ENCODE measurements at places on chromosomes 7 and 10. TPM values are rescaled to one million over a fixed set of nuclear protein-coding genes. Genes with fewer than 3 reads are reported as not detected.

DNA sequence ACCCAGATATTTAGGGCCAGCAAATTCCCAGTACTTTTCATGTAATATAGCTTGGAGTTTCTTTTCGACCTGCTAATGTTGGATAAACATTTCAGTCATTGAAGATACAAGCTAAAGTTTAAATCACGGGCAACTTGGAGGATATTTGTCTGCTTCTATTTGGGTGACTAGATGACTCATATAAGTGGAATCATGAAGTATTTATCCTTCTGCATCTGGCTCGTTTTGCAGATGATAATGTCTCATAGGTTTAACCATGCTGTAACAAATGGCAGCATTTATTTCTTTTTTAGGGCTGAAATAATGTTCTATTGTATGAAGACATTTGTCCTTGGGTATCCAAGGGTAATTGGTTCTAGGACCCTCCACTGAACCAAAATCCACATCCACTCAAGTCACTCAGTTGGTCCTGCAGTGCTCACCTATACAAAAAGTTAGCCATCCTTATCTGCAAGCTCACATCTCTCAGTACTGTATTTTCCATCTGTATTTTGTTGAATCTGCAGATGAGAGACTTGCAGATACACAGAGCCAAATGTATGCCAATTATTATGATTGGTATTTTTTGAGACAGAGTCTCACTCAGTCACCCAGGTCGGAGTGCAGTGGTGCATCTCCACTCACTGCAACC lies 187.2 kb upstream of the CSTF2T start:
- DNase-seq = no peak

ZMYND11 gene
- 43.7 TPM for total RNA-seq

GRCh38 chr10:117412469-117413010 lies 37.3 kb upstream of the PDZD8 start:
- DNase-seq = no peak

DNA sequence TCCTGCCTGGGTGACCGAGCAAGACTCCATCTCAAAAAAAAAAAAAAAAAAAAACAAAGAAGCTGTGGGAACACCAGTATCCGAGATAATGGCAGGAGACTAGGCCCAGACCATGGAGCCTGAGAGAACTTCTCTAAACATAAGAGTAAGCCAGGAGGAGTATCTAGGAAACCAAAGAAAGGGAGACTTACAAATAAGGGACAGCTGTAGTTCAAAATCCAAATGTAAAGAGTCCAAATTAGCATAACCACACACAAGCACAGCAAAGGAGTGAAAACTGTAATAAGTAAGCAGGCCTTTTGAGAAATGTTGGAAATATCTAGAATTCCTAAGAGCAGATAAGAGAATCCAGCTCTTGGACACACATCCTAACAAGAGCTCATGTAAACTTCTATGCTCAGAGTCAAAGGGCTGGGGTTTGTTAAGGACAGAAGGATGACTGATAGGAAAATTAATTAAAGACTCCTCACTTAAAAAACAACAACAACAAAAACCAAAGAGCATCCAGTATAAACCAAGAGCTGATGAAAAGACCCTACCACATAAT lies 15.8 kb downstream of the ZNF25 start:
- DNase-seq = no peak

ADAM12 gene
- 15.4 TPM for total RNA-seq

FLNC gene
- total RNA-seq = 170 TPM

TDRD1 gene
- total RNA-seq = not detected

GRCh38 chr10:64211466-64211865 lies 690.3 kb downstream of the REEP3 start:
- DNase-seq = no peak

DNA sequence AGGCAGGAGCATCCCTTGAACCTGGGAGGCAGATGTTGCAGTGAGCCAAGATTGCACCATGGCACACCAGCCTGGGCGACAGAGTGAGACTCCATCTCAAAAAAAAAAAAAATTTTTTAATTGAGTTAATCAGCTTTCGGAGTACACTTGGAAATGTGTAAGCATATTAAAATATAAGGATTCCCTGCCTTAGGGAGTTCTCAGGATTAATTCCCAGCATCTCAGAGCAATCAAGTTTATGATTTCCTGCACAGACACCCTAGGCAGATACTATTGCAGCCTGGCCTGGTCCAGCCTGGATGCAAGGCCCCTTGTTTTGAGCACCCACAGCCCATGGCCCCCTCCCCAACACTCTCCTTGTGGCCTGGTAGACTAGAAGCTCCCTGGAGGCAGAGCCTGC lies 39.8 kb downstream of the GFRA1 start:
- DNase-seq = no peak

- DNase-seq = no peak
Observed at GRCh38 chr10:85492684-85493083, 873.9 kb downstream of the GRID1 start.

GRCh38 chr10:107473225-107473624 lies 308.7 kb upstream of the SORCS1 start:
- no peak for DNase-seq

CAMK2B gene
- total RNA-seq = 0.05 TPM

GRCh38 chr7:158310924-158311666 lies 276.5 kb downstream of the PTPRN2 start:
- no peak for DNase-seq

TPK1 gene
- total RNA-seq = 11.0 TPM

DNA sequence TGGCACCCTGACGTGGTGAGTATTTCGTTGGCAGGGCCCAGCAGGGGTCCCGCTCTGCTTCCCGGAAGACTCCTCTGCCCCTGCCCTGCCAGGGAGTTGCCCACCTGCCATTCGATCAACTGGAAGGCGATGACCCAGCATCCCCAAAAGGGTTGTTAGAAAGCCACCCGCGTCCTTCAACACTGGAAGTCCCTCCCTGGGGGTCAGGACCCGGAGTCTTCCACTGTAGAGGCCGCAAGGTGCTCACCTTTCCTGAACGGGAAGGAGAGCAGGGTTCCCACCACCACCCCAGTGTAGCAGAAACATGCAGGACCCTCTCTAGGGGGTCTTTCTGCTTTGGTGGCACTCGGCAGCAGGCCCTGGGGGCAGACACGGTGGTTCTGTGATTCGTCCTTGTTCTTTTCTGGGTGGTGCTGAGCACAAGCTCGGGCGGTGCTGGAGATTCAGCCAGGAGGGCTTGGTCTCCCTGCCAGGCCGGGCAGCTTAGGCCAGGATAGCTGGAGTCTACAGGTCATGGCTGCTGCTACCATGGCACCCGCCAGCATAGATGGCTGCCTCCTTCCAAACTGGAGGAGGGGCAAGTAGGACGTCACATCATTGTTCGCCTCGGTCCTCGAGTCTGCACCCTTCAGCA lies 19.6 kb upstream of the DPYSL4 start:
- DNase-seq = no peak

MNX1 gene
- 0.10 TPM for total RNA-seq

HOXA7 gene
- 17.7 TPM for total RNA-seq

GRCh38 chr7:437329-438251 lies 82.1 kb downstream of the PDGFA start:
- DNase-seq = no peak

ZSWIM8 gene
- total RNA-seq = 83.3 TPM

ATP6V0A4 gene
- not detected for total RNA-seq

GRCh38 chr10:1526436-1527055 lies 210.8 kb downstream of the ADARB2 start:
- DNase-seq = no peak

GRCh38 chr7:133512560-133512959 lies 259.7 kb downstream of the EXOC4 start:
- DNase-seq = no peak

JCAD gene
- 107 TPM for total RNA-seq

UFSP1 gene
- total RNA-seq = 0.34 TPM

PTPRN2 gene
- 13.0 TPM for total RNA-seq

DNA sequence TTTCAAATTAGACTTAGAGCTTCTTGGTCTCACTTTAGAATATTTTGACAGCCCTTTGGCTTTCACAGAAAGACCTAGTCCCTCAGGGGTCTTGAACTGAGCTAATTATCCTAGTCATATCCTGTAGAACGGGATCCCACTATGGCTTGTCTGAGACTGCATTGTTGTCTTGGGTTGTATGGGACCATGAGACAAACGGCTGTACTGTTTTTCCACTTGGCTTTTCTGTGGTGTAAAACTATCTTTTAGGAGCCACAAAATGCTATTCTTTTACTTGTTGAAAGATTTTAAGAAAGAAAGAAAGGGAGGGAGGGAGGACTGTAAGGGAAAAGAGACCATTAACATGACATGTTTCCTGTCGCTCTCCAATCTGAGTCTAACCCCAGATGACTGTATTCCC lies 432.5 kb downstream of the AUTS2 start:
- DNase-seq = no peak

ORC5 gene
- total RNA-seq = 32.3 TPM

GRCh38 chr7:128757203-128757602 lies 18.0 kb downstream of the CALU start:
- no peak for DNase-seq

- DNase-seq = no peak
Observed at GRCh38 chr10:131199646-131200045, 111.9 kb downstream of the TCERG1L start.

GRCh38 chr10:2893158-2893845 lies 174.0 kb upstream of the PFKP start:
- no peak for DNase-seq

SPDYE1 gene
- not detected for total RNA-seq

DNA sequence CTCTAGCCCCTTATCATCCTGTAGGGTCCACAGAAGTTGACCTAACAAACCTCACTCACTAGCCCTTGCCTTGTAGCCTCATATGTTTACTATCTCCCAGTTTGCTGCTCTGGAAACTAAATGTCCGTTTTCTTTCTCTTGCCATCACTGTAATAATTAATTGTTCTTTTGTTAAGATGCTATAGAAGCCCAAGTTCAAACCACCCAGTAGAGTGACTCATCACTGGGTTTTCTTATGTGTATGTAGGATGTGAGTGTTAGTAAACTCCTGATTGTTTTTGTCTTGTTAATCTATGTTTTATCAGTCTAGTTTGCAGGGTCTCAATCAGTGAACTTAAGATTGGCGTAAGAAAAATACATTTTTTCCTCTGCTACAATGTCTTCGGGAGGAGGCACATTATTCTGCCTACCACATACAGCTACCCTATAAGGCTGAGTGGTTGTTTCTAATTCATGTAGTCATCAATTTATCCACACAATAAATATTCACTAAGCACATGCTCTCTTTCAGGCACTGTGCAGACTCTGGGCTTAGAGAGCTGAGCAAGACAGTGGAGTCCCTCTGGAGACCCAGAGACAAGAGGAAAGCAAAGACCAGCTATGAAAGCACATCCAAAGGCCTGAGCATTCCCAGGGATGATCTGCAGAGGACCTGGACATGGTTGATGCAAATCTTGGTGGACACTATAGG lies 474.1 kb upstream of the AKR1E2 start:
- DNase-seq = no peak

DNAJC12 gene
- total RNA-seq = 2.0 TPM

SEC31B gene
- 2.8 TPM for total RNA-seq

- DNase-seq = no peak
Observed at GRCh38 chr10:33106767-33107166, 148.7 kb upstream of the ITGB1 start.

DNA sequence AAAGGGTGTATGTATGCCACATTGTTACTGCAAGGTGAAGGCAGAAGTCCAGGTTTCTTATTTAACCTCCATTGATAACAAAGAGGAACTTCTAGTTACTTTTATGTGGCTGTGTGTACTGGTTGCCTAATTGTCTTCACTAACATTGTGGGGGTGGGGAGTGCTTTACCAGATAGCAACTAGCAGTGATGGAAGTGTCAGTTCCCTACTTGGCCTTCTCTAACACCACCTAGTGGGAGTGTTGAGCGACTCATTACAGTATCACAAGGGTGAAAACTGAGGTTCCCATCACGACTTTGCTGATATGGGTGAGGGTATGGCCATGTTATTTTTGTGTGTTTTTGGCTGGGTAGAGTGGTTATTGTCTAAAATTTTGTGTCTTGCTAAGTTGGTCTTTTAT lies 274.4 kb downstream of the THSD7A start:
- DNase-seq = peak; percentile 36

RBM20 gene
- total RNA-seq = 0.68 TPM

LFNG gene
- total RNA-seq = 21.7 TPM
